NCI-H146 (cell line): ENCODE measurements at places on chromosomes 13 and 19.

- DNase-seq: no peak
These were observed 18.9 kb upstream of the ZNRF4 start for GRCh38 chr19:5436106-5436947.

DNA sequence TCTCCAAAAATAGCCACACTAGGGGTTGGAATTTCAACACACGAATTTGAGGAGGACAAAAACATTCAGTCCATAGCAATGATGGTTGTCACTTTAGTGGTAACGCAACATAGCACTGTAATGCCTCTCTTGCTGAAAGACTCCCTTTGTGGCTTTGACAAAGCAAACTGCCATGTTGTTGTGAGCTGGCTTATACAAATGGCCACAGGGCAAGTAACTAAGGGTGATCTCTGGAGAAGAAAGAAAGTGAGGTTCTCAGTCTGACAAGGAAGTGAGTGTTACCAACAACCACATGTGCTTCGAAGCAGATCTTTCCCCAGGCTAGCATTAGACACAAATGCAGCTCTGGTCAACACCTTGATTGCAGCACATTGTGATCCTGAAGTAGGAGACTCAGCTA is 79.1 kb upstream of the PCDH17 start:
- no peak for DNase-seq

DNA sequence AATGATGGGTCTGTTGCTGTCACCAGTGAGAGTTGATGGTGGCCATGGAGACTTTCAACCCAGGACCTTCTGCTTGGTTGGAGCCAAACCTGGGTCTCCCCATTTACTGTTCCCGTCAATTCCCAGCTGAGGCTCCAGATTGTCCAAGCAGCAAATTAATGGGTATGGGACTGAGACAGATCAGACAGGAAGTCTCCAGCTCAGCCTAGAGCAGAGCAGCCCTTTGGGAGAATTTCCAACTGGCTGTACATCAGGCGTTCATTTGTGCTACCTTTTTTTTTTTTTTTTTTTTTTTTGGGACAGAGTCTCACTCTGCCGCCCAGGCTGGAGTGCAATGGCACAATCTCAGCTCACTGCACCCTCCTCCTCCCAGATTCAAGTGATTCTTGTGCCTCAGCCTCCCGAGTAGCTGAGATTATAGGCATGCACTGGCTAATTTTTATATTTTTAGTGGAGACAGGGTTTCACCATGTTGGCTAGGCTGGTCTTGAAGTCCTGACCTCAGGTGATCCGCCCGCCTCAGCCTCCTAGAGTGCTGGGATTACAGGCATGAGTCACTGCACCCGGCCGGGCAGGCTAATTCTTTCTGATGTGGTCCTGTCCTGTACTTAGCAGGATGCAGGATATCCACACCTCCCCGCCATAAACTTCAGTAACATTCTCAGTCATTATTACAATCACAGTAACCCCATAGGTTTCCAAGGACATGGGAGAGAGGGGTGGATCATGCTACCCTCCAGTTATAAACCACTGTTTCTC is 9.3 kb downstream of the MAP3K10 start:
- no peak for DNase-seq

GRCh38 chr19:34310494-34310981 is 54.5 kb upstream of the GPI start:
- peak; percentile 86 for DNase-seq

DNA sequence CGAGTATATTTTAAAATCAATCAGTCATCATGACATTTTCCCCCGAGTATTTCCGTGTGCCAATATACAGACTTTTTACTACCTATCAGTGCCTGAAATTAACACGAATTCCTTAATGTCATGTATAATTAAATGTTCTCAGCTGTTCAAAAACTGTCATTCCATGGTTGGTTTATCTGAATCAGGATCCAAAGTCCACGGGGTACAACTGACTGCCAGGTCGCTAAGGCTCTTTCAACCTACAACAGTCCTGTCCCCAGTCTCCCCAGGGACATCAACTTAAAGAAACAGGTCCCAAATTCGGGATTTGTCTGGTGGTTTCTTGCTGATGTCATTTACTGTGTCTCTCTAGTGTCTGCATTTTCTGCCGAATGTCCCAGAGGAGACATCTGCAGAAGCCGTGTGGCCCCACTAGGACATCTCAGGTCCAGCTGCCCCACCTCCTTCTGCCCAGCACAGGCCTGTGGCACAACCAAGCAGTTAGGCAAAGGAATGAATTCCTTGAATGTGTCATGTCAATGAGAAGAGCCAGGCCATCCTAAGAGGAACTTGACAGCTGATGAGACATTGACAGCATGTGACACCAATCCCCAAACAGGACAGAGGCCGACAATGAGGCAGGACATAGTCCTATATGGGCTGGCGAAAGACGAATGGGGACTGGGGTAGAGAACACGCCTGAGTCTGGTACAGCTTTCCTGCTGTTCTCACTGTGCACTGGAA is 109.5 kb downstream of the STK24 start:
- DNase-seq: no peak

DNA sequence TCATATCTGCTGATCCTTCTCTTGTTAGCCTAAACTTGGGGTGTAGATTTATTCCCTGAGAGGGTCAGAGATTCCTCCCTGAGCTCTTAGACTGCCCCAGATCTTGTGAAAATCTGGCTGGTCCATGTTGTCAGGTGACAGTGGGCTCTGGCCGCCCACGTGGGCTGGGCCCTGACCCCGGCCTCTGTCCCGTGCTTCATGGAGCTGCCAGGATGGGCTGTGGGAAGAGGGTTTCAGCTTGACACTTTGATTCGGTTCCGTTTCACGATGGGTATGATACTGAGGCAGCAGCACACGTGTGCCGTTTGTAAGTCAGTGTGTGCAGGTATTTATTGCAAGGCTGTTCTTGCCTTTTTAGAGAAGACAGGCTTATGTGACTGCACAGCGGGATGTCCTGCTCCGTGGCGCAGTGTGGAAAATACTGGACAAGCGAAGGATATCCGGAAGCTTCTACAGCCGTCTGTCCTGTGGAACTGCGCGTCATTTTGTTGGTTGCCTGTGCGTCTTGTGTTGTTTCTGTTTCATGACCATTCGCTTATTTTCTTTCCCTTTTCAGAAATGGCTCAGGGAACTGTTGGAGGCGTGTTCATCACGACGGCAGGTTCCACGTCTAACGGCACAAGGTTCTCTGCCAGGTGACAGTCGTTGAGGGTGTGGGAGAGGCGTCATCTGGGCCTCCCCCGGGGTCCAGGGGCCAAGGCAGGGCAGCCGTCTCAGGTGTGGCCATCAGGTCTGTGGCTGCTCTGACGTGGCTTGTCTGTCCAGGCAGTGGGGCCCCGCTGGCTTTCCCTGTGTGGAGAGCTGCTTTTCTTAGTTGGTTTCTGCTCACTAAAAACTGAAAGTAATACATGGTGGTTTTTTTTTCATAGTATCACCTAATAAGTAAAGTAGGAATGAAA is 20.5 kb downstream of the ATP4B start:
- DNase-seq: no peak

GRCh38 chr19:35563207-35563829 is at the start of gene ATP4A:
TSS of gene ATP4A (minus strand) at chr19:35563658. CDS start at chr19:35563629, 29 bp downstream.
- no peak for DNase-seq

GRCh38 chr13:112052213-112052612 is 14.7 kb upstream of the SOX1 start:
- no peak for DNase-seq

DNA sequence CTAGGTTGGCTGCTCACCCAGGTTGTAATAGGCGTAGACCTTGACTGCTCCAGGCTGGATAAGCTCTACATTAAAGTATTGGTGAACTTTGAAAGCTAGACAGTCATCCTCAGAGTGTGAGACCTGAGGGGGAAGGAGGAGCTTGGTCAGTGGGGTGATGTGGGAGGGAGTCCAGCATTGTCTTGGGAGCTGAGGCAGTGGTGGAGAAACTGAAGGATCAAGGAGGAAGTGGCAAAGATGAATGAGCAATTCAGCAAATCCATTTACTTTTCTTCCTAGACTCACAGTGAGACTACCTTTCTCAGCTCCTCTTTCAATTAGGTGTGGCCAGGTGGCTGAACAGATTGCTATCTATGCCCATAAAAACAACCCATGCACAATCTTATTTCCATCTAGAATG is 10.2 kb upstream of the TNFSF14 start:
- DNase-seq: no peak

GRCh38 chr13:73508841-73509240 is 450.0 kb downstream of the KLF5 start:
- DNase-seq: no peak

- no peak for DNase-seq
These were observed 4.4 kb downstream of the GRTP1 start for GRCh38 chr13:113359571-113359970.

- DNase-seq: no peak
These were observed 9.6 kb downstream of the FSD1 start for GRCh38 chr19:4313847-4314490.

DNA sequence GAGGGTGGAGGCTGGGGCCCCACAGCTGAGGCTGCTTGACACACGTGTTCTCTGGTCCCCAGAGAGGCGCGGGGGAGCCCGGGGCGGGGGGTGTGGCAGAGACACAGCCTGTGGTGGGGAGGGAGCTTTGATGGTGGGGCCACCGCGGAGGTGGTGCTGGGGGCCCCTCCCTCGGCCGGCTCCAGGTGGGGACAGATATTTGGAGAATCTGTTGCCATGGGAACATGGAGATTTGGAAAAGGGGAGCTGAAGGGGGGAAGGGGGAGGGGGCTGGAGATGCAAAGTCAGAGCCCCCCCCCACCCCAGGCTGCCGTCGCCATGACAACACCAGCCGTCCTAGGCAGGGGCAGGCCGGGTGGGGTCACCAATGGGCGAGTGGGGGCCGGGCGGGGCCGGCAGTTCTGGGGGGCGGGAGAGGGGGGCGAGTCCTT is 1.2 kb downstream of the PRKCG start:
- no peak for DNase-seq
